GM23248 (cell line): ENCODE measurements at places on chromosomes 6 and 20.

DNA sequence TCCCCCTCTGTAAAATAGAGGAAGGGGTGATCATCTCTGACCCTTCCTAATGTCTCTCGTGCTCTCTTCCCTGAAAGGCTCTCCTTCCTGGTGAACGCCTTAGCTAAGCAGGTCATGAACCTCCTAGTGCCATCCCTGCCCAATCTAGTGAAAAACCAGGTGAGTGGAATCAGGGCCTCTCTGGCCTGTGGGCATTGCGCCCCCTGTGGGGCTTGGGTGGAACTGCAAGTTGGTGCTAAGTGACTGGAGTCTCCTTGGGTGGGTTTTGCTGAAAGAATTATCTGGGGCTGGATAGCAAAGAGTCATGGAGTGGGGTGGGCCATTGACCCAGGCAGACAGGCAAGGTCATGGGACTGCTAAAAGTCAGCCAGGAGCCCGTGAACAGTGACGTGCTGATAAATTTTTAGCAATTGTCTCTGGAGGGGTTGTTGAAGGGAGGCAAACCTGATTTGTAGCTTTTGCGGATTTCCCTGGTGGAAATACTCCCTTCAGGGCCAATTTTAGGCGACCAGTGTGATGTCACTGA lies 8.9 kb downstream of the BPIFB1 start:
- DNase-seq: peak; percentile 36

DNA sequence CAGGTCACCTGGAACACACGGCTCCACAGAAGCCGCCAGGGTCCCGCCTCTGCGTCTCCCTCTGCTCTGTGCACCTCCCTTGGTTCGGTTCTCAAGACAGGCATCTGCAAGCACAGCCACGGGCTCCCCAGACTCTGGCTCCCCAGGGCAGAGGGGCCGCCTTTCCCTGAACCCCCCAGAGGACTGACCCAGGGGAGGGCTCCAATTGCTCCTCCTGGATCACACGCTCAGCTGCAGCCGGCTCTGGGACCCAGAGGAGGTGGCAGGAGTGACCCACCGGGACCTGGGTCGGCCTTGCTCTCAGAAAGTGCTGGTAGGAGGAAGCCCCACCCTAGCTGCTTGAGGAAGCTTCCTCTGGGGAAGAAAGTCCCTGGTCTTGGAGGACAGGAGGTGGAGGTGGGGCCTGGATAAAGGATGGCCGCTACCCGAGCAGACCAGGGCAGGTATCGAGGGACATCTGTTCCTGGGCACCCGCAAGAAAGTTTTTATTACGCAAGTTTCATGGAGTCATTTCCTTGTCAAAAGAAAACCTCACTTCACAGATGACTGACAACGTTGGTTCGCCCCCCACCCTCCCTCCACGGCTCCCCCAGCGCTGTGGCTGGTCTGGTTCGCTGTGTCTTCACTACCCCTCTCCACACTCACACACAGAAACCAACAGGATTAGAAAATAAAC lies 103.9 kb upstream of the AFDN start:
- no peak for DNase-seq

DNA sequence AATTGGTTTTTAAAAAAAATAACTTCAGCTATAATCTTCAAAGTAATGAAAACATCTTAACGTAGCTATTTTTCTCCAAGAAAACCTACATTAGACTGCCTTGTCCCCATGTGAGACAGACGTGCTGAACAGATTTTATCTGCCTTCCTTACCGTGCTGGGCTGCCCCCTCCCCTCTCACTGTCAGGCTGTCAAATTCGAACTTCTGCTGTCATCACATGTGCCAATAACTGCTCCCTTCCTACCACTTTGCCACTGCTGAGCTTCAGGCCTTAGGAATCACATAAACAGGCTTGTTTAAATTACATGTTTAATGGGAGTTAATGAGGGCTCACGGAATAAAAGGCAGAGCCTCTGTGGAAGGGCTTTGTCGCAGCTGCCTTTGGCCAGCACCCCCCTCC lies 77.0 kb upstream of the NHSL1 start:
- DNase-seq: no peak

DNA sequence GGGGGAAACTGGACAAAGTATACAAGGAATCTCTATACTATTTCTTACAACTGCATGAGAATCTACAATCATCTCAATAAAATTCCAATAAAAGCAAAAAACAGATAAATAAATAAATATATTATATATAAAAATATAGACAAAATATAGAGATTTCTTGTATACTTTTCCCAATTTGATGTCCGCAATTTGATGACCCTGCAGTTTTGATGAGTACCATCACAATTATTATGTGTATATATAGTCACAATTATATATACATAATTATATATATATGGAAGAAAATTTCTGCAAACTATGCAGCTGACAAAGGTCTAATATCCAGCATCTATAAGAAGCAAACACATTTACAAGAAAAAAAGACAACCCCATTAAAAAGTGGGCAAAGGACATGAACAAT lies 169.2 kb upstream of the ATXN1 start:
- no peak for DNase-seq

DNA sequence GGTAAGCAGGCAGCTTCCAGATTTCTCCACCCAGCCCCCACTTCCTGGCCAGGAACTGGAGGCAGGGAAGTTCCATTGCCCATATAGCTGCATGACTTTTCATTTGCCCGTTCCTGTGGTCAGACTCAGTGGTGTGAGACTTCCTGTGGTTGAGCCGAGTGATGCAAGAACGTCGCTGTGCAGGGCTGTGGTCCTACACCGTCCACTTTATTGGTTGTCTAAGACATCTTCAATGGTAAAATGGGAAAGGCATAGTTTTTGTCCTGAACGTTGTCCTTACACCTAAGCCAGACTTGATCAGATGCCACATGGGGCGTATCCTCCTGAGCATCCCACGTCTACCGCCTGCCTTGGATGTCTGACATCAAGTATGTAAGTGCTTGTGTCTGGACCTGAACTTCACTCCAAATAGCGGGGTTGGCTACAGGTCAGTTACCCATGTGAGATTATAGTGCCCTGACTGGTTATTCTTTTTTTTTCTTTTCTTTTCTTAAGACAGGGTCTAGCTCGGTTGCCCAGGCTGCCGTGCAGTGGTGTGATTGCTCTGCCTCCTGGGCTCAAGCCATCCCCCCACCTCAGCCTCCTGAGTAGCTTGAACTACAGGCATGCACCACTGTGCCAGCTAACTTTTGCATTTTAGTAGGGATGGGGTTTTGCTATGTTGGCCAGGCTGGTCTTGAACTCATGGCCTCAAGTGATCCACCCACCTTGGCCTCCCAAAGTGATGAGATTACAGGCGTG lies 25.9 kb upstream of the GTSF1L start:
- peak; percentile 87 for DNase-seq

- no peak for DNase-seq
Observed at GRCh38 chr6:161107779-161108730, 116.5 kb downstream of the MAP3K4 start.

- no peak for DNase-seq
Observed at GRCh38 chr6:158115508-158115907, 52.6 kb downstream of the SERAC1 start.

DNA sequence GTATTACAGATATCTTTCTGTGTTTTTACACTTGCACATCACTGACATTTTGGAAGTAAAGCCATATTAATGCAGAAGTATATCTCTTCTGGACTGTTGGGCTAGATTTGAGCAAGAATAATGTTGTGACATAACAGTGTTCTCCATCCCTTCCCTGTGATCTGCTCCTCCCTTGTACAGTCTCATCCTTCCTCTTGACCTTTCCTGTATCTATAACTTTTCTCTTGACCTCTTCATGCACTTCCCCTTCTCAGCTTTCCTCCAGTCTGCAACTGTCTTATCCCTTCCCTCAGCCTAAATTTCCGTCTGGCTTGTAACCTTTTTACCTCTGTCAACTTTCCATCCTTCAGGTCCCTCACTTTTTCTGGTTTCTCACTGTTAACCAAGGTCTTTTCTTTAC lies 29.8 kb downstream of the NCOA3 start:
- DNase-seq: no peak

- no peak for DNase-seq
Observed at GRCh38 chr20:49969946-49970345, 12.8 kb upstream of the SNAI1 start.

- DNase-seq: no peak
Observed at GRCh38 chr6:91631227-91631626, 1044.4 kb upstream of the MAP3K7 start.

GRCh38 chr6:137743493-137743892 lies 123.6 kb upstream of the TNFAIP3 start:
- no peak for DNase-seq

DNA sequence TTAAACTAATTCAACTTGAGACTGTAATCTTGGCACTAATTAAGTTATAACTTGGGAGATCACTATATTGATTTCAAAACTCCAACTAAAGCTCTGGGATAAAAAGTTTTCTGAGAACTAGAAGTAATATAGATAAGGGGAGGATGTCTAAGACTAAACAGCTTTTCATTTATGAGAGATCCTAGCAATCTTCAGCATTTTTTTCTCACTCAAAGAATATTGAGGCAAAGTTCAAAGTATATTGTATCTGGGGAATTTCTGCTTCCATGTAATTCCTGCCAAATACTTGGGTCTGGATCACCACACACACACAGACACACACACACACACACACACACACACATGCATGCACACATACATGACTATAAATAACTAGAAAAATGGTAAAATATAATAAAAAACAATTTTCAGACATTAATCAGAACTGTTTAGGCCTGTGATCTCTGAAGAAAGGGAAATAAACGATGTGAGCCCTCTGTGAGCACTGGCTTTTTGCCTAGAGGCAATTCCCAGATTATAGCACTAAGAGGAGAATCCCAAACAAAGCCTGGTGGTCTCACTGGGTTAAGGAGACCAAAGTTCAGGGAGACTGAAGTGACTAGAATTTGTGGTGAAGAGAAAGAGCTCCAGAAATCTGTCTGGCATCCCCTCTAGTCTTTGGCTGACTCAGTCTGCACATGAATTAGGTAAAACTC lies 92.8 kb downstream of the ADAT2 start:
- no peak for DNase-seq

DNA sequence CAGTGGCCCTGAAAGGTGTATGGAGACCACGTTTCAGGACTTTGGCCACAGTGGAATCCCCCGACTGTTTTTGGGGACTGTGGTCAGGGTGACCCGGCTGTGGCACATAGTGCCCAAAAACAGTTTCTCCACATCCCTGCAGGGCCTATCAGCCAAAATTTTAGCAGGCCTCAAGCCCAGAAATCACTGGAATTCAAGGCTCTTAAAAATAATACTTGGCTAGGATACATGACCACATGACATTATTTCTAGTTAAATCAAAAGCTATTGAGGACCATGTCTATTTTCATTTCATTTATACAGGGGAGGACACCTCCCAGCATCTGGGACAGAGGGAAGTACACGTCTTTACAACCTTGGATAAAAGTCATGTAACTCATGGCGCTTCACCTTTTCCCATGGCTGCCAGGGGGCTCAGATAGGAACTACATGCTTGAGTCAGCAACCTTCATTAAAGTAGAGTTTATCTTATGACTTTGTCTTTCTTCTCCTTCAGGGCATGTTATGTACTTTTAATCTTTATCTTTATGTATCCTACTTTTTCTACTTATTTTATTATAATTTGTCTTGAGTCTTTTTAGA lies 70.8 kb upstream of the CD93 start:
- DNase-seq: peak; percentile 25

DNA sequence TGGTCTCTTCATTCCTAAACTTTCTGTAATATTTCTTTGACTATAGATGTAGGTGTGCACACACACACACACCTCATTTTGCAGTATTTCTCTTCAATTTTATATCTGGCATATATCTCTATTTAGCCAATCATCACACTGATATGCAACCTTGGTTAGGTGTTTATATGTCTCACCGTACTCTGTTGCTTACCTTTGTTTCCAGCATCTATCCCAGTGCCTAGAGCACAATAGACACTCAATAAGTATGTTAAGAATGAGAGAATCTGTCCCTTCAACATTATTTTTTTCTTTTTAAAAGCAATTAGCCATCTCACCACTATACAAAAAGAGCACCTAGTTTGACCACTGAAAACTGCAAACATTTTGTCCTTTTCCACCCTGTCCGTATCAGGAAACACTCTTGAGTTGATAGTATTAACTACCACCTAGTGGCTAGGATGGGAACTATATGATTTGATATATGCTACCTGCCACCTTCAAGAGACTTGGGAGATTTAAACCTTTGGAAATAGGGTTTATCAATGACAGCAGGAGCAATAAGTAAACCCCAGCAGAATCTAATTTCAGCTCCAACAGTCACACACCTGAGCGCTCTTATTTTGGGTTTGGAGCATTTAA lies 48.7 kb upstream of the RSPO3 start:
- DNase-seq: peak; percentile 55

- no peak for DNase-seq
Observed at GRCh38 chr20:50819349-50819748, 24.5 kb downstream of the BCAS4 start.

DNA sequence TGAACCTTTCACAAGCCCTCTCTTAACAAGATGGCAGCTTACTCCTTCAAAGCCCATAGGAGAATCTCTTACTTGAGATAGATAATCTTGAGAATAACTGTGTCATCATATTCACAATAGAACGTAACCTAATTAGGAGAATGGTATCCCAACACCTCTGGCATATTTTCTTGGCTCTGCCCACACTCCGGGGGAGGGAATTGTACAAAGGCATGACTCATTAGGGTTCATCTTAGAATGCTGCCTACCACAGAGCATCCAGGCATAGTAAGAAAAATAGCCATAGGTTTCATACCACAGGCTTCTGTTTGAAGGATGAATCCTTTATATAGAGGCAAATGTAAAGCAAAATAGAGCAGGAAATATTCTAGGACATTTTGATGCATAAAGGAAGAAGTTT lies 1100.6 kb upstream of the CITED2 start:
- peak; percentile 4 for DNase-seq

DNA sequence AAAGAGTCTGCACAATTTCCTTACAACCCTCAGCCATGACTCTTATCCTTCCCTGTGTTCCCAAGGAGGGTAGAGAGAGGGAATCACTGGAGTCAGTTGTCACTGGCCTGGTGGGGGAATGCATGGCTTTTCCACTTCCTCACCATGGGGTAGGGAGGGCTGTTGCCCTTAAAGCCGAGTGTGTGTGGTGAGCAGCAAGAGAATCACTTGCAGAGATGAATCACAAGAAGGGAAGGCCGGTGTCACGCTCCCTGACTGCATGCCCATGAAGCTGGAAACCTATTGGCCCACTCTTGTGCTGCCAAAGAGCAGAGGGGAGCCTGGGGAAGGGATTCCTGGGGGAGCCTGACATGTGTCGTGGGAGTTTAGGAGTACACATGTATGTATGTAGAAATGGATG lies 18.1 kb upstream of the BMP6 start:
- DNase-seq: peak; percentile 64

- DNase-seq: no peak
Observed at GRCh38 chr6:144086959-144087358, 8.4 kb downstream of the SF3B5 start.

- DNase-seq: peak; percentile 21
Observed at GRCh38 chr6:7004581-7005297, 103.0 kb upstream of the RREB1 start.

GRCh38 chr6:128242765-128243403 lies 277.5 kb downstream of the PTPRK start:
- peak; percentile 56 for DNase-seq

GRCh38 chr6:51812231-51812630 lies 275.2 kb downstream of the PKHD1 start:
- DNase-seq: no peak
